Kidney glomerular epithelial cell (primary cell): ENCODE measurements at places on chromosomes 1 and 21.

DNA sequence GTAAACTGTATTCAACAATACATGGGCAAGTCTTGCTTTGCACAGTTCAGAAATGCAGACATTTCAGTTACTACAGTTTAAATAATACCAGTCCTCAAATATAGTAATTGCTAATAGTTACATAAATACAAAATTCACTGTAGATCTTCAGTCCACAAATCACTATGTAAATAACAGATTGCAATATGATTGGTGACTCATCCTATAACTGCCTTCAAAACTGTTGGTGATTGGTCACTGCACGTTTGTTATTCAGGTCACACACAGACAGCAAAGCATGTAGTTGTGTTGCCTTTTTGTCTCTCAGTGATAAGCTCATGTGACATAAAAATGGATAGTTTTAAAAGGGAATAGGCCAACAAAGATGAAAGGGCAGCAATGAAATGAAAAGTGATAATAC, 186.5 kb upstream of the CTTNBP2NL start:
- no peak for DNase-seq

GRCh38 chr1:110420874-110421793, 13.6 kb upstream of the LAMTOR5 start:
- no peak for DNase-seq

DNA sequence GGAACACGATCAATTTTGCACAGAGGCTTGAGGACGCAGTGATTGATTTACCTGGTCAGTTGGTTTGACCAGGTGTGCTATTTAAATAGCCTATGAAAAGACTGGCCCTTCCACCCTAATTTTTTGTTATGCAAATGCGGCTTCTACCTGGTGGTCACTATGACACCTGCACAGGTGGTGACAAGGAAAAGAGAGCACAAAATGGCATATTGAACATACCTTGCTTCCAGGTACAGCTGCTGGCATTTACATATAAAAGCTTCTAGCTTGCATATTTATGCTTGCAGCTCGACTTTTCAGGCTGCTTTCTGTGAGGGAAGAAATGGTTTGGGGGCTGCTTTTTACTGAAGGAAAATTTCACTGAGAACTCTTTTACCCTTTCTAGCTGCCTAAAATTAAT, 15.3 kb upstream of the FMO4 start:
- DNase-seq = no peak

- DNase-seq = no peak
Measured at GRCh38 chr1:206709772-206710459, 25.2 kb downstream of the MAPKAPK2 start.

- no peak for DNase-seq
Measured at GRCh38 chr1:63595435-63595834, 2.2 kb downstream of the PGM1 start.

GRCh38 chr1:189686288-189686687, 791.4 kb downstream of the BRINP3 start:
- no peak for DNase-seq

GRCh38 chr21:30234050-30234449, 18.2 kb upstream of the CLDN8 start:
- DNase-seq = no peak

GRCh38 chr1:15804060-15804459, 3.4 kb downstream of the UQCRHL start:
- DNase-seq = no peak

DNA sequence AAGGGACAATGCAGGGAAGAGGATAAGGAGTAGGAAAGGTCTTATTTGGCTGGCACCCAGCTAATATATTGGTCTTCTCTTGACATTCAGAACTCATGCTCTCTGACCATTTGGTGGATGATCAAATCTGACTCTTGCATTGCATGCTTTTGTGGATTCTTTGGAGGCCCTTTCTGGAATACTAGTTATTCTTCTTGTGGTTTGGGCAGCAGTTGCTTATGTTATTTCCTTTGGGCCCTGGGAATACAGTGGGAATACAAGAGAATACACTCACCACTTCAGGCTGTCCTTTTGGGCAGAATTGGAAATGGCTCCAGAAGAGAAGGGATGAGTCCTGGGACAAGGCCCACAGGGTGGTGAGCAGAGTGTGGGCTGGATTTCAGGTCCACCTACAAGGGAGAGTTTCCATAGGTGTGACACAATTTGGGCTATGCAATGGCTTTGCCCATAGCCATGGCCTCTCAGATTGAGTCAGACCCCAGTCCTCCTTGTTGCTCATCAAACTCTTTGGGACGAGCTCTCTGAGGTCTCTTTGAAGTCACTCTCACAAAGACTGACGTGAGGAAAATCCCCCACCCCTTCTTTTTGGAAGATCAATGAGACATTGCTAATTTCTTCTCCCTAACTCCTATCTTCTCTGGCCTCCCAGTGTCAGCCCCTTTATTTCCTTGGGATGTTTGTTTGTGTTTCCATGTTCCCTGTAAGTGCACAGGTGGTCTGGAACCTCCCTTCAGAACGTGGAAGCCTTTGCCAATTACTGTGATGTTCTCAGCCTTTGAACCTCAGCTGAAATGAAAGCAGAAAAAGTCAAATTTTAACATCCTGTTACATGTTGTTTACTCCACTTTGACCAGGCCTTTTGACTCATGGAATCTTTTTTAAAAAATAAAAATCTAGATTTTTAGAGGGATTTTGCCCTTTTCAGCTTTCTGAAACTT, 19.4 kb downstream of the HSD11B1 start:
- no peak for DNase-seq

DNA sequence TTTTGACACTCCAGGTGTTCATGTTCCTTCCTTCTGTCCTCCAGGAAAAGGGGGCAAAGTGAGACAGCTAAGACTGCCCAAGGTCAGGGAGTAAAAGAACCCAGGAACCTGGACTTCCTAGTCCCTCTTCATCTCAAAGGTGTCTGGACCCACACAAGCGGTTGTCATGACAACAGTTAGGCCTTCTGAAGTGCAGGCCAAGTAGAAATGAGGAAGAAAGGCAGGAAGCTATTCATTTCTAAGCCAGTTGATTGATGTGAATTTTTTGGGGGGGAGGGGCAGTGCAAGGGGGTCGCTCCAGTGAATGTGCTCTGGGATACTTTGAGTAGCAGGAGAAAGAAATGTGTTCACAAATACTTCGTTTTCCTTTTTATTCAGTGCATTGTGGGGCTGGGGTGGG, 114.3 kb downstream of the NAV1 start:
- no peak for DNase-seq

DNA sequence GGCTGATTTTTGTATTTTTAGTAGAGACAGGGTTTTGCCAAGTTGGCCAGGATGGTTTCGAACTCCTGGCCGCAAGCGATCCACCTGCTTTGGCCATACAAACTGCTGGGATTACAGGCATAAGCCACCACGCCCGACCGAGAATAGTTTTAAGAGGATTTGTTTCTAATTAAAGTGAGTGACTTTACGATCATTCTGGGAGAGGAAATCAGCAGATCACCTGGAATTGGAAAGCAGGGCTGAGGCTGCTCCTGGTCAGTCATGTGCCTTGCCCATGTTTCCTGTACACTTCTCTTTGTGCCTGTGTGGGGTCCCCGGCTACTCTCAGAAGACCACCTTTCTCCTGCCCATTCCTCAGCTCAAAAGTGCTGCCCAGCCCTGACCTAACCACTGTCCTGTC, 33.9 kb downstream of the ZBTB8B start:
- no peak for DNase-seq

GRCh38 chr1:157659576-157660247, 40.9 kb downstream of the FCRL3 start:
- no peak for DNase-seq

- DNase-seq = peak; percentile 92
Measured at GRCh38 chr1:67561704-67562113, 123.3 kb upstream of the GADD45A start.

DNA sequence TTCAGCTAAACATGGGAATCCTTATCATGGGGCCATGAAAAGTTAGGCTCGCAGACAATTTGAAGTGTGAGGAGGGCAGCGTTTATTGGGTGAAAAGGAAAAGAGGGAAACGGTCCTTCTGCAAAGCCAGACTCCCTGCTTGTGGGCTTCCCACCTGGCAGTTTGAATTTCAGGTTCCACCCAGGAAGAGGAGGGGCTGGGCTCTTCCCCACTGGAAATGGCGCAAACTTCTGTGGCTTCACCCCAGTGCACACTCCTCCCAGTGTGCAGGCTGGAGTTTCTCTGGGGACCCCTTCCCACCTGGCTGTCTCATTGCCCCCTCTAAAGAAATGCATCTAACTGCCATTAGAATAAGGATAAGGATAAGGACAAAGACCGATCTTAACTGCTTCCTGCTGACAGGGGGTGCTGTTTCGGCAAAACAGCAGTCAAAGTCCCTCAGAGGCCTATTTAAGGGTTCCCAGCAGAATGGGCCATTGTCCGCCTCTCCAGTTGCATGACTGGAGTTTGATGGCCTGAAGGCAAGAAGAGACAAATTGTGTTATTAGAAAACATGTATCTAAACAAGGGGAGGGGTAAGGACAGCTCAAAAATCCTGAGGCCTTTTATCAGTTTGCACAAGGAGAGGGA, 20.4 kb downstream of the AIM2 start:
- DNase-seq = no peak

GRCh38 chr1:2402420-2402819, 9.9 kb downstream of the PEX10 start:
- DNase-seq = no peak

DNA sequence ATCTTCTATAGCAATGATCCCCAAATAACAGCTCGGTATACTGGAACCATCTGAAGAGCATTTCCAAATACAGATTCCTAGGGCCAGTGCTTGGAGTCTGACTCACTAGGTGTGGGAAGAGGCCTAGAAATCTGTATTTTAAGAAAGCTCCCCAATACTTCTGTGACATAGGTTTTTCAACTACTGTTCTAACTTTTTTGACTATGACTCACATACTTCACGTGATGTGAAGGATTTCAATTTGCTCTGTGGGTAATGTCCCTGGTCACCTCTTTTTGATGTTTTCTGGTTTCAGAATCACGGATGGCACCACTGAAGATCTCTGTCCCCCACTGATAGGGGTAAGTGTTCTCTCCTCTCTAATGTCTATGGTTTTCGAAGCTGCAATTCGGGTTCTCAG, 11.0 kb downstream of the ORC1 start:
- no peak for DNase-seq

GRCh38 chr1:76075877-76076276, 1.3 kb downstream of the ST6GALNAC3 start:
- no peak for DNase-seq

DNA sequence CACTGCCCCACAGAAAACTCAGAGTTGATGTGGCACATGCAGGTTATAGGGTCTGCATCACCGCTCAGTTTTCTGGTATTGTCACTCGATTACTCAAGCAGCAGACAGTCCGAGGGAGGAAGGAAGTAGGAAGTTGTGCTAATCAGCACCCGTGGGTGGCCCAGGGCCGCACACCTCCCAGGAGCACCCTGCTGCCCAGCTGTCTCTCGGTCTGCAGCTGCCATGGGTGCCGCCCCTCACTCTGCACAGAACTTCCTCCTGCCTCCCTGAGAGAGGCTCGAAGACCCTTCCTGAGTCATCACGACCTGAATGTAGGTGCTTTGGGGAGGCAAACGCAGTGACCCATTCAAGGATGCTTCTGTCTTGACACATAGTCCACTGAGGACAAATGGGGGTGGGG, 4.2 kb upstream of the TFF3 start:
- DNase-seq = no peak

DNA sequence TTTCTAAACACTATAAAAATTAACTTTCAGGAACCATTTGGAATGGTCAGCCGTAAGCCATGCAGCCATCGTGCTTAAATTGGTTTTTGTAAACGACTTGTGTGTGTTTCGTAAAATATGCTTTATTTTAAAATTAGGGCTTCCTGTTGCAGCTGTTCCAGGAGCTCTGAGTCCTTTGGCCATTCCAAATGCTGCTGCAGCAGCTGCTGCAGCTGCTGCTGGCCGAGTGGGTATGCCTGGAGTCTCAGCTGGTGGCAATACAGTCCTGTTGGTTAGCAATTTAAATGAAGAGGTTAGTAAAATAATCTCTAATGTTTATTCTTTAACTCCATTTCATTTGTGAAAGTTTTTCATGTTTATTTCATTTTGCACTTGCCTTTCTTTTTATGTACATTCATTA, 83.1 kb downstream of the PTBP2 start:
- DNase-seq = no peak

DNA sequence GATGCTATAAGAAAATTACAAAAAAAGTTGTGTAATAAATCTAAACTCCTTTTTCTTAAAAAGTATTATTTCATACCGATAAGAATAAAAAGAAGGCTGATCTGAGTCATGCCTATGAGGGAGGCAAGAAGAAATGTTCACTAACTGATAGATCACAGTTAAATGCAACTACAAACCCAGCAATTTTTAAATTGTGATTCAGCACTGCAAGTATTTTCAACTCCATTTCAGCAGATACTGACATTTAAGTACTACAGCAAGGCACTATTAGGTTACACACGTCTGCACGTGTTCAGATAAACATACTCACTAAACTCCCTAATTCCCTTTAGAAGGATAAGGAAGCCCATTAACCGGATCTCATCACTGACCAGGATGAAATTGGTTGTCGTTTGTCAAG, 213.3 kb upstream of the ZRANB2 start:
- DNase-seq = no peak

GRCh38 chr1:68223687-68224086, 8.6 kb downstream of the WLS start:
- DNase-seq = no peak

- no peak for DNase-seq
Measured at GRCh38 chr21:28993293-28993629, 584 bp upstream of the LTN1 start.

- DNase-seq = peak; percentile 73
Measured at GRCh38 chr1:108750476-108751181, 4.2 kb downstream of the STXBP3 start.

DNA sequence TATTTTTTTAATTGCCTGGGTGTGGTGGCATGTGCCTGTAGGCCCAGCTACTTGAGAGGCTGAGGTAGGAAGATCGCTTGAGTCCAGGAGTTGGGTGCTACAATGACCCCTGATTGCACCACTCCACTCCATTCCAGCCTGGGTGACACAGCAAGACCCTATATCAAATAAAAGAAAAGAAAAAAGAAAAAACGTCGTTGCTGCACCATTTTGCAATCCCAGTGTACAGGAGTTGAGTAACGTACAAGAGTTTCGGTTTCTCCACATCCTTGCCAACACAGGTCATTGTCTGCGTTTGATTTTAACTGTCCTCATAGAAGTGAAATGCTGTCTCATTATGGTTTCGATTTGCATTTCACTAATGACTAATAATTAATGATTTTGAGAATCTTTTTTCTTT, 7.9 kb downstream of the ZNF684 start:
- DNase-seq = no peak

DNA sequence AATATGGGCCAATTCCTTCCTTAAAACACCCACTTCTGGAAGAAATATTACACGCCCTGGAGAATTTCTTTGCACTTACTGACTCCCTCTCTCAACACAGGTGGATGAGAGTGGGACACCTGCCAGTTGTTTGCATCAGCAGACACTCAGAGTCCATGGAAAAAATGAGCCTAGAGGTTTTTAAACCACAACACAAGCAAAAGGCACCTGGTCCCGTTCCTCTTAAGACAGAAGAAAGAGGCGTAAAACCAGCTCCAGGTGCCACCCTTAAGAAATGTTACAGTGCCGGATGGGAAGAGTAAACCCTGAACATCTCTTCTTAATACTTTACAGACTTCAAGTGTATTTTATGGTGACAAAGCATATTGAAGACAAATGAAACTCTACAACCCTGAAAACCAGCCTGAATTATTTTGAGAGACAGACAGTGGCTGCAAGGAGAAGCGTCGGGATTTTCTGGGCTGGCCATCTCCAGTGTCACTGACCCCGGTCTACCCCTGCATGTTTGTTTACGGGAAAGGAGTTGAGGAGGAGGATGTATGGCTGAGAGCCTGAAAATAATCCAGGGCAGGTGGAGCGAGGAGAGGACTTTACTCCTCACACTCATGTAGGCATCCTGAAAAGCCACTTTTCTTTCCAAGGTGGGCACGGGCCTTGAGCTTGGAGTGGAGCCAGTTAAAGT, 7.8 kb upstream of the RIPK4 start:
- no peak for DNase-seq
